ENCODE measurements at places on chromosomes 11 and 22. TPM values are rescaled to one million over a fixed set of nuclear protein-coding genes. Genes with fewer than 3 reads are reported as not detected.

The ME3 gene
- total RNA-seq, result 12.4 TPM

DNA sequence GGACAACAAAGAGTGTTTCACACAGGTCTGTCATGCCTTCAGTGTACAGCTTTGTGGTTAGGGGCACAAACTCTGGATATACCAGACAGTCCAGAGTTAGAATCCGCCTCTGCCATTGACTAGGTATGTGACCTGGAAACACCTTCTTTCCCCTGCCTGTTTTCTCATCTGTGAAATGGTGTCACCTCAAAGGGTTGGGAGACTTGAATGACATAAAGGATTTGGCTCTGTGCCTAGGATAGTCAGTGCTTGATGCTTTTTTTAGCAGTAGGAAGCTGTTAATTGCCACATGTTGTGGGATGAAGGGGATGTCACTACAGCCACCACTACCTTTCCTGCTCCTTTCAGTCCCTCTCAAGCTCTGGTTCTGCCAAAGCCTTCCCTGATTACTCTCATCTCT lies 17.4 kb upstream of the LRRC55 start:
- H3K4me1 ChIP-seq, result peaks cover 30% of the 10 kb centered on the region
- no peak for DNase-seq
- H3K4me3 ChIP-seq, result no peak overlapping the region
- no peak overlapping the region for H3K27ac ChIP-seq

DNA sequence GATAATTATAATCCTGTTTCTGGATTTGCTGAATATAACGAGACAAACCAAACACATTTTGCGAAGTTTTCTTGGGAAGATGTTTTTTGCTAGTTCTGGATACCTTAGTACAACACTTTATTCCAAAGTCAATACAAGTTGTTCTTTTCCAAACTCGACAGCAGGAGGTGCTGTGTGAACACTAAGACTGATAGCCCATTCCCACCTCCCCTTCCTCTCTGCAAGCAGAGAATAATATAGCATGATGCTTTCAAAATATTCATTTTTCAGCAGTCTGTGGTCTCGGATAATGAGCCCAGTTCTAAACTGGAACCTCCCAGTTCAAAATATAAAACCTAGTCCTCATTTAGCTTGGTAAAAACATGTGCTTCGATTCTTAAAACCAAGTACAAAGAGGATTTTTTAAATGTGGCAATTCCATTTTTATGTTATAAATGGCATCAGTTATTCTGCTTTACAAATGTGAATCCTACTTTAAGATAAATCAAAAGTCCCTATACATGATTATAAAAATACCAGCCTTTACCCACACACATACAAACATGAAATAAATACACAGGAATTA lies 129.1 kb downstream of the DCDC1 start:
- H3K4me1 ChIP-seq, result peaks cover 4% of the 10 kb centered on the region

DNA sequence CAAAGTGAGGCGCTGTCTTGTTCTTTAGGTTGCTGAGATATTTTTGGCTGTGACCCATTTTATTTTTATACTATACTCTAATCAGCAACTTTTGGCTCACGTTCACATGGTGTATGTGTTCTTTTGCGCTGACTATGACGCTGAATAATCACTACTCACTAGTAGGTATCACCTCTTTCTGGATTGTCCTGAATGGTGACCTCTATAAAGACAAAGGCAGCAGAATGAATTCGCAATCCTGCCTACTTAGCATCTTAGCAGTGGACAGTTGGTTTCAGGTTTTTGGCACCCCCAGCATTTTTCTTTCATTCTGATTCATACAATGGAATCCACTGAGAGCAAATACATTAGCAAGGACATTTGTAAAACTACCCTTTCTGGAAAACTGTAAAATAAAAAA lies 351.3 kb downstream of the JRKL start:
- DNase-seq, result no peak
- peaks cover 2% of the 10 kb centered on the region for H3K4me1 ChIP-seq
- no peaks in the 10 kb centered on the region for H3K27me3 ChIP-seq
- H3K27ac ChIP-seq, result no peak overlapping the region

DNA sequence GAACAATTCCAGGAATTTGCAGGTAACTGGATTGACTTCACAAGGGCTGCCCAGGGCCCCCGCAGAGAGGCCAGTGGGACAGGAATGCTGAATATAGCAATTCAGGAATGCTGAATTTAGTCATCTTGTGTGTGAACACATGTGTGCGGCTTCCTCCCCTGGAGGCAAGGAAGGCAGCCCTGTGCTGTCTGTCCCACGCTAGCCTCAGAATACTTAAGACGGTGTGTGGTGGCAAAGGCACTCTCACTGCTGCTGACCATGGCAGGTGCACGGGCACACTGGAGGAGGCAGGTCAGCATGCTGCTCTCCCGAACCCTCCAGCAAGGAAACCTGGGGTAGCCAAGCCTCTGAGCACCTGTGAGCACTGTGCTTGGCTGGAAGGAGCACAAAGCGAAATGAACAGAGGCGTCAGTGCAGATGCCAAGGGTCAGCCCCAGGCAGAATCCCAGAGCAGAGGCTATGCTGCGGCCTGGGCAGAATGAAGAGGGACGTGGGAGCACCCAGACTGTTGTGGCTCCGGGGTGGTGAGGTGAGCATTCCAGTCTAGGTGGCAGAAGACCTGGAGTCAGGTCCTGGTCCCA lies 2.7 kb downstream of the GNAZ start:
- peak overlapping the region; percentile 97 for H3K4me3 ChIP-seq
- H3K27ac ChIP-seq, result no peak overlapping the region
- peak; percentile 9 for DNase-seq
- peaks cover 4% of the 10 kb centered on the region for H3K36me3 ChIP-seq
- H3K27me3 ChIP-seq, result peaks cover 20% of the 10 kb centered on the region

- peaks cover 5% of the 10 kb centered on the region for H3K27me3 ChIP-seq
- peaks cover 9% of the 10 kb centered on the region for H3K4me1 ChIP-seq
- H3K36me3 ChIP-seq, result no peaks in the 10 kb centered on the region
- DNase-seq, result peak; percentile 50
- no peak overlapping the region for H3K27ac ChIP-seq
Measured at GRCh38 chr22:37545703-37546436, 14.4 kb upstream of the CDC42EP1 start.

The SSH3 gene
- total RNA-seq, result 8.3 TPM

GRCh38 chr11:71336996-71337754 lies 84.8 kb upstream of the SHANK2 start:
- DNase-seq, result no peak
- H3K4me3 ChIP-seq, result no peak overlapping the region
- H3K27ac ChIP-seq, result no peak overlapping the region
- H3K4me1 ChIP-seq, result no peaks in the 10 kb centered on the region

The HBD gene
- total RNA-seq, result not detected

The DLG2 gene
- total RNA-seq, result 2.9 TPM

GRCh38 chr11:2795491-2795991 lies 90.0 kb downstream of the CDKN1C start:
- H3K4me1 ChIP-seq, result peaks cover 3% of the 10 kb centered on the region
- peaks cover 12% of the 10 kb centered on the region for H3K36me3 ChIP-seq
- no peak overlapping the region for H3K4me3 ChIP-seq
- DNase-seq, result peak; percentile 9
- no peak overlapping the region for H3K27ac ChIP-seq

- peaks cover 12% of the 10 kb centered on the region for H3K27me3 ChIP-seq
- peaks cover 3% of the 10 kb centered on the region for H3K4me1 ChIP-seq
- H3K36me3 ChIP-seq, result peaks cover 12% of the 10 kb centered on the region
Measured at GRCh38 chr11:2796091-2796490, 89.5 kb downstream of the CDKN1C start.

- H3K27me3 ChIP-seq, result peaks cover 23% of the 10 kb centered on the region
- H3K4me1 ChIP-seq, result peaks cover 49% of the 10 kb centered on the region
- no peaks in the 10 kb centered on the region for H3K36me3 ChIP-seq
- DNase-seq, result no peak
- H3K4me3 ChIP-seq, result peak overlapping the region; percentile 92
Measured at GRCh38 chr22:37420686-37421467, 6.4 kb downstream of the ELFN2 start.

- peaks cover 28% of the 10 kb centered on the region for H3K27me3 ChIP-seq
- peak; percentile 62 for DNase-seq
- peaks cover 8% of the 10 kb centered on the region for H3K4me1 ChIP-seq
- no peaks in the 10 kb centered on the region for H3K36me3 ChIP-seq
Measured at GRCh38 chr11:14973621-14974514, 1.7 kb upstream of the CALCA start.

GRCh38 chr11:64900263-64900678 lies 16.7 kb downstream of the ATG2A start:
- H3K27me3 ChIP-seq, result peaks cover 3% of the 10 kb centered on the region
- no peak overlapping the region for H3K4me3 ChIP-seq
- no peak for DNase-seq
- H3K4me1 ChIP-seq, result peaks cover 6% of the 10 kb centered on the region
- no peaks in the 10 kb centered on the region for H3K36me3 ChIP-seq
- no peak overlapping the region for H3K27ac ChIP-seq

DNA sequence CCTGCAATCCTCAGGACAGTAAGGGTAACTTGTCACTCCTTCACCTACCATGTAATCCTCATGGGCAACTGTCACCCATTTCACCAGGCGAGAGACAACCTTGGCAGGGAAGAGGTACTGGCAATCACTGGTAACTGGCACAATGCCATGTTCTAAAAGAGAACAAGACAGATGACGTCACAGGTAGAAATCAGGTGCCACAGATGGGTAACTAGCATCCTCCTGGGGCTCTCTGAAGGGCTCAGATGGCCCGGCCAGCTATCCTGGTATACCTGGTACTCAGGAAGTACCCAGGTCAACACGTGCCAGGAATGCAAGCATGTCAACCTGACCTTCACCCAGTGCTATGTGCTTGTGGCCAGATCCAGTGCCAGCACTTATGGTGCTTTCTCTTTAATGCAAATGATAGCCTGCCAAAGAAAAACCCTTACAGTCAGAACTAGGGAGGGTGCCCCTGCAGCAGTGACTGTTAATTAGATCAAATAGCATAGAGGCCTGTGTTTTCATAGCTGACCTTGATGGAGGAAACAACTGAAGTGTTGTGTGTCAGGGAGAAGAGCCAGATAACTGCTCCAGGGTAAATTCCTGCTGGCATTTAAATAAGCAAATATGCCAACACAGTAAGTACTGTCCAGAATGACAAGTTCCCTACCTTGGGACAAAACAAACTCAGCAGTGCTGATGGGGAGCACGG lies 36.2 kb downstream of the THOC5 start:
- no peaks in the 10 kb centered on the region for H3K36me3 ChIP-seq
- no peaks in the 10 kb centered on the region for H3K27me3 ChIP-seq
- no peak for DNase-seq
- no peaks in the 10 kb centered on the region for H3K4me1 ChIP-seq
- no peak overlapping the region for H3K4me3 ChIP-seq

DNA sequence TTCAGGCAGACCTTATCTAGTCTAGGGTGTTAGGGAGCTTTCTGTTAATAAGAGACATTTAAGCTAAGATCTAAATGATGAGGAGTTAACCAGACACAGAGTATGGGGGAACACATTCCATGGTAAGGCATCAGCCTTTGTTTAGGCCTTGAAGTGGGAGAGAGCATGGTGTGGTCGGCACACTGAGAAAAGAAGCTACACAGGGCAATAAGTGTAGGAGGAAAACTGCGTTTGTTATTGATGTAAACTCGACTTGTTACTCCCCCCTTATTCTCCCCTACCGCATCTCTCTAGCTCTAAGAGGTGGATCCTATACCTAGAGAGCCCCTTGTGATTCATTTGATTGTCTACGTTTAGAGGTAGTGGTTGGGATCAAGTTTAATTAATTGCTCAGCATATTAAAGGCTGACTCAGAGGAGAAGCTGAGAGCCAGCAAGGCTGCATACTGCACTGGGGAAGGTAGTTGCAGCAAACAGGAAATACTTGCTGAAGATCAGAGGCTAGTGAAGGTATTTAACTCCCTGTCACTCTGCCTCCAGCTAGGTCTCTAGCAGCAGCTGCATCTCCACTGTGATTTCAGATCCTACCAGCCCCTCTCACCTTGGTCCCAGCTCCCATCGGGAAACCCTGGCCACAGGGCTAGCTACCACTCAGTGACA lies 86.8 kb upstream of the TEAD1 start:
- H3K4me1 ChIP-seq, result peaks cover 3% of the 10 kb centered on the region
- H3K27me3 ChIP-seq, result no peaks in the 10 kb centered on the region
- H3K36me3 ChIP-seq, result no peaks in the 10 kb centered on the region
- no peak for DNase-seq
- H3K4me3 ChIP-seq, result no peak overlapping the region
